A549 treated with dexamethasone at 1 μM for 4 hours (cell line): ENCODE measurements at places on chromosomes 1 and 21. TPM values are rescaled to one million over a fixed set of nuclear protein-coding genes. Genes with fewer than 3 reads are reported as not detected.

The FCER1A gene
- total RNA-seq: 0.11 TPM in 1 of 5 replicates, not detected in the others

The UTS2 gene
- not detected in 5 replicates for total RNA-seq

The CRP gene
- not detected in 5 replicates for total RNA-seq

The IVL gene
- total RNA-seq: 0.05 to 0.12 TPM (median 0.09 TPM) in 5 replicates

The CAPZA1 gene
- total RNA-seq: 63.7 to 74.5 TPM (median 66.5 TPM) in 5 replicates

The SLC5A9 gene
- 0.03 to 0.07 TPM (median 0.05 TPM) in 3 of 5 replicates, not detected in the others for total RNA-seq

The THEM5 gene
- total RNA-seq: not detected in 5 replicates

The FAM167B gene
- total RNA-seq: 0.55 to 0.82 TPM (median 0.63 TPM) in 5 replicates

The NEK7 gene
- 12.2 to 18.5 TPM (median 16.5 TPM) in 5 replicates for total RNA-seq

The GBP4 gene
- 0.01 TPM in 1 of 5 replicates, not detected in the others for total RNA-seq

The PEF1 gene
- 39.5 to 46.5 TPM (median 43.7 TPM) in 5 replicates for total RNA-seq
